Hippocampal formation (tissue), 2 donors: ENCODE measurements at places on chromosomes 6 and 20.

DNA sequence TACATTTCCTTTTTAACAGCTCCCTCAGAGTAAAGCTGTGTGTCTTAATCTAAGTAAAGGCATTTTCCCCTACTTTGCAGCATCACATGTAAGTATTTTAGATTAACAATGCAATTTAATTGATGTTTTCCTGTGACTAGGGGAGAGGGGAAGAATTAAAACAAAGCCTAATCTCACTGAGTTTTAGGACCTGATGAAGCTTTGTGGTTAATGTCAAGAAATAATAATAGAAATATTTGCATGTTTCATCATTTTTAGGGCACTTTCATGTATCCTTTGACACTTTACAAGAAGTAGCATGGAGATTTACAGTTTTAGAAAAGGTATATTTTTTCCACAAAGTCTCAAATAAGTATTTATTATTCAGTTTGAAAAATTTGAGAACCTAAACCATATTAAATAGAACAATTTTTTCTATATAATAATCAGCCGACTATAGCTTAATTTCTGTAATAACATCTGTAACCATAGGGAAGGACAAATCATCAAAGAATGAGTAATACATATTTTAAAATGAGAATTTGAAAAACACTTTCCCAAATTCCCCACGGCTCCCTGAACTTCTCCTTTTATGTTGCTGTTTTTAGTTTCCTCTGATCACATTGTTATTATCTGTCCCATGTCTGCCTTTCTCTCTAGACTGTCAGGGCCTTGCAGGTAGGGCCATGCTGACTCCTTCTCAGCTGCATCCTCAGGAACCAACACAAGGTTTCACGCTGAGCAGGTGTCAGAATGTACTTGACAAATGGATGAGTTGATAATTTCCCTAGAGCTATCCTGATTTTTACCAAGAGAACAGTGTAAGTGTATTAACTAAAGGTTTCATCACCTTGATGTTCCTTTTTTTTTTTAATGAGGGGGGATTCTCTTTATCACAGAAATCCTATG, 338.1 kb downstream of the SYNE1 start:
- no peak for DNase-seq

GRCh38 chr6:14046476-14047068, 71.0 kb upstream of the CD83 start:
- no peak for DNase-seq

DNA sequence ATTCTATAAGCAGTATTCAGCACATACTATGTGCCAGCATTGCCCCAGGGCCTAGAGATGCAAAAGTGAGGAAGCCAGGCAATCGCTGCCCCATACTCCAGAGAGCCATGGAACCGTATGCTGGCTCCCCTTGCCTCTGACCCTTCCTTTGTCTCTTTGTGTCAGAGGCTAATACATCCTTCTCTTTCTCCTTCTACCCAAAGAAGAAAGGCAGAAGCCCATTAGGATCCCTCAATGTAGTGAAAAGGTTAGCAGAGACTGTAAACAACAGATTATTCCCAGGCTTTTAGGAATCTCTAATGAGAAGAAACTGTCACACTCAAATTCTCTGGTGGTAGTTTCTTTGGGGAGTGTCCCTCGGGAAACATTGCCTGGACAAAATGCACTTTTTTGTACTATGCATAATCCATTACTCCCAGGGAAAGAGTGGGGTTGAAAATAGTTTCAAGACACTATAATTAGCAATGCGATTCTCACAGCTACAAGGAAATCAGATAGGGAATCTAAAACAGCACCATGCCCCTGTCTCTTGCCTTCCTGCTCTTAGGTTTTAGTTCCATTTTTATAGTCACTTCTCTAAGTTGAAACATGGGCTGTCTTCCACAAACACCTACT, 325.2 kb upstream of the CNR1 start:
- DNase-seq: no peak

DNA sequence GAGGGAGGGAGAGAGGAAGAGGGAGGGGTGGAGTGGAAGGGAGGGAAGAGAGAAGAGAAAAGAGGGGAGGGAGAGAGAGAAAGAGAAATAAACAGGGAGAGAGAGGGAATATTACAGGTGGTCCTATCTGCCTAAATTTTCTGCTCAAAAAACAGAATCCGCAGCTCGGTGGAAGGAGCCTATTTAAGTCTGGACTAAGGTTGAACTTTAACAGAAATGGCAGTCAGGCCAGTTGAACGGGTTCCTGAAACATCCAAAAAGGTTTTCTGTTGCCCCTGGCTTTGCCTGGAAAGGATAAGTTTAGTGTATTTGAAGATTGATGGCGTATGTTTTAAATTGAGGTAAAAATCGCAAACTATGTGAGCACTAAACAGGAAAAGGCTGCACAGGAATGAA, 2.2 kb downstream of the TFAP2B start:
- DNase-seq: no peak

DNA sequence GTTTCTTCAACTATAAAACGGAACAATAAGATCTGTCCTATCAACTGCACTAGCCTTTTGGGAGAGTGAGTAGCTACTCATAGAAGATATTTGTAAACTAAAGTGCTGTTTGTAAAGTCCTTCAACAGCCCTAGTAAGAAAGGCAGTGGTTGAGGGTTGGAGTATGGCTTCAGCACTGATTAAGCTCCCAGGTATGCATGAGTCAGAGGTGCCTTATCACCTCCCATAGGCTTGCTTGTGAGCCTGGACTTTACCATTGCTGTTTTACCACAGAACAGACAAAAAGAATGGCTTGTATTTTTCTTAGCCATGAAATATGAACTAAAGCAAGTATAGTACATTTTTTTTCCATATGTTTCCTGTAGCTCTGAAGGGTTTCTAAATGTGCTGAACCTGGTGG, 44.1 kb downstream of the SAMD3 start:
- DNase-seq: no peak

DNA sequence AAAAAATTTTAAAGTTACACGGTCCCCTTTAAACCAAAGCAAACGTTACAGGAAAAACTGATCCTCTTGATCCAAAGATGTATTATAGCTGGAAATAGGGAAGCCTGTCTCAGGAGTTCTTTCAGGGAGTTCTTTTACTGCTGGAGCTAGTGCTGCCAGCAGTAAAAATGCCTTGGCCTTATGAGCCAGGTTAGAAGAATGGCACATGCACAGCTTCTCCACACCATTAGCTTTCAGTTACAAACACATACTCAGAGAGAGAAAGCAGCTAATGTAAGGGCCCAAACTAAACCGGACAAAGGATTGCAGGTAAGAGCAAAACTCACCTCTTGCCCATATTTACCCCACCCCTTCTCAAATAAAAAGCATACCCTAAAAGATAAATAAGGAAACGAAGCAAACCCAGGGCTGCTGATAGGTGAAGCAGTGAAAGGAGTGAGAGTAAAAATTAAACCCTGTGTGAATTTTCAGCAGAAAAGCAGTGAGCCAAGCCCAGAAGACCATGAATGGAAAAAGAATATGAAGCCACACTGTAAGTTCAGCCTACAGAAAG, 19.0 kb downstream of the TBC1D20 start:
- no peak for DNase-seq

GRCh38 chr6:43286456-43286979, 11.5 kb upstream of the SLC22A7 start:
- no peak for DNase-seq

GRCh38 chr6:144653885-144654505, 368.9 kb downstream of the UTRN start:
- no peak for DNase-seq

GRCh38 chr6:11614534-11615213, 77.1 kb downstream of the TMEM170B start:
- no peak for DNase-seq

- DNase-seq: no peak
Measured at GRCh38 chr6:73823046-73823735, 127.2 kb downstream of the CD109 start.

- DNase-seq: no peak
Measured at GRCh38 chr6:96246563-96246962, 230.8 kb downstream of the FUT9 start.

DNA sequence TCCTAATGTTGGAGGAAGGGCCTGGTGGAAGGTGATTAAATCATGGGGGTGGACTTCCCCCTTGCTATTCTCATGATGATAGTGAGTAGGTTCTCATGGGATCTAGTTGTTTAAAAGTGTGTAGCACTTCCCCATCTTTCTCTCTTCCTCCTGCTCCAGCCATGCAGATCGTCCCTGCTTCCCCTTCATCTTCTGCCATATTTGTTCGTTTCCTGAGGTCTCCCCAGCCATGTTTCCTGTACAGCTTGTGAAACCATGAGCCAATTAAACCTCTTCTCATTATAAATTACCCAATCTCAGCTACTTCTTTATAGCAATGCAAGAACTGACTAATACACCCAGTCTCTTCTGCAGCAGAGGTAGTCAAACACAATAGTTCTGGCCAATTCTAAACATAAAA, 5.4 kb downstream of the EPM2A start:
- DNase-seq: no peak

GRCh38 chr6:149642829-149643580, 5.5 kb downstream of the KATNA1 start:
- no peak for DNase-seq

- DNase-seq: no peak
Measured at GRCh38 chr6:164749221-164750064, 560.0 kb downstream of the C6orf118 start.

DNA sequence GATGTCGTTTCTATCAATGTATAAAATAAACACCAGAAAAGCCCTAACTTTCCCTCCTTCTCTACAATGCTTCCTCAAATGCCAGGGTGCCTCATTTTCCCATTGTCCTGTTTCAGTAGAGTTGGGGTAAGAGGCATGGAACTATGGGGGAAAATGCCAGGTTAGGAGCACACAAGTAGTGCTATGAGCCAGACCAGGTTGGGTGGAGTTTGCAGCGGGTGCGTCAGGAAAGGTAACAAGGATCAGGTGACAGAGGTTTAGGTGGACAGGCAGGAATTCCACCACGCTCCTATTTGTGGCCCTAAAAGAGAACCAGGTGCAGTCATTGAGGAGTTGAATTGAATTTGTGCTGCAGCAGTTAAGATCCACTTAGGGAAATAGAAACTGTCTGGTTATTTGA, 36.5 kb downstream of the SYTL3 start:
- DNase-seq: no peak

GRCh38 chr6:112332274-112332673, 14.9 kb upstream of the RFPL4B start:
- no peak for DNase-seq

DNA sequence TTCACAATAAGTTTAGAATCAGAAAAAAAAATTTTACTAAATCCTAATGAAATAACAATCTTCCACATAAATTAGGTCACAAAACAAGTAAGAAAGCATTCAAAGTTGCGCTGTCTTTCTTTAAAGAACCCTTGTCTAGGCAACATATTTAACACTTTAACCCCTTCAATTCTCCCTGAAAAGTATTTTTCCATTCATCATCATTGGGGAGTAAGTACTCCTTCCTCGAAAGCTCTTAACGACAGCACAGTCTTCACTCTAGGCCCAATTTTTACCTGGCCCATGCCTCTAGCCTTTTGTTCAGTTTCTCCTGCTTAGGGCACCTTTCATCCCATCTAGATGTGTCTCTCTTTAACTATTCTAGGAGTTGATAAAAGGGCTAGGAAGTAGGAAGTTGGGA, 2.6 kb downstream of the TSPYL1 start:
- no peak for DNase-seq

DNA sequence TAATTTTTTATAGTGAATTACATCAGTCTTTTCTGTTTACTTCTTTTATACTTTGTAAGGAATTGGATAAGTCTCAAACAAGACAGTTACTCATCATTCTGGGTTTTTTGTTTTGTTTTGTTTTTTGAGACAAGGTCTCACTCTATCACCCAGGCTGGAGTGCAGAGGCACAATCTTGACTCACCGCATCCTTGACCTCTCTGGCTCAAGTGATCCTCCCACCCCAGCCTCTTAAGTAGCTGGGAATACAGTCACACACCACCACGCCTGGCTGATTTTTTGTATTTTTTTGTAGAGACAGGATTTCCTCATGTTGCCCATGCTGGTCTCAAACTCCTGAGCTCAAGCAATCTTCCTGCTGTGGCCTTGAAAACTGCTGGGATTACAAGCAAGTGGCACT, 524.3 kb downstream of the EYS start:
- no peak for DNase-seq

DNA sequence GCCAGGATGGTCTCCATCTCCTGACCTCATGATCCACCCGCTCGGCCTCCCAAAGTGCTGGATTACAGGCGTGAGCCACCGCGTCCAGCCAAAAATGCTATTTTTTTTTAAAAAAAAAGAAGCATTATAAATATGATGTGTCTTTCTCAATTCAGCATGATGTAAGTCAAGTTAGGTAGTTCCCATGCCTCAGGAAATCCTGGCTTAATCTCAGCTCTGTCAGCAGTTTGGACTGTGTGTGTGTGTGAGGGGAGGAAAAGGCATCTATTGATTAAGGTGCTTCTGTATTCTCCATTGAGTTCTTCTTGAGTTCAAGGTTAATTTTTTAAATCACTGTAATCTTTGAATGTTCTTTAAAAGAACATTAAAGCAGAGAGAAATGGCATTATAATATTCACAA, 51.5 kb downstream of the GMDS start:
- DNase-seq: no peak

GRCh38 chr6:147214248-147215227, 10.3 kb downstream of the STXBP5 start:
- no peak for DNase-seq
